CD4-positive, alpha-beta T cell treated with Interleukin-21 for 1 hour (primary cell): ENCODE measurements at places on chromosomes 4 and X.

- no peak for DNase-seq
Measured at GRCh38 chrX:133415276-133416105, at the start of gene GPC4. TSS of gene GPC4 (minus strand) at chrX:133415489. CDS start at chrX:133414965, 524 bp downstream.

DNA sequence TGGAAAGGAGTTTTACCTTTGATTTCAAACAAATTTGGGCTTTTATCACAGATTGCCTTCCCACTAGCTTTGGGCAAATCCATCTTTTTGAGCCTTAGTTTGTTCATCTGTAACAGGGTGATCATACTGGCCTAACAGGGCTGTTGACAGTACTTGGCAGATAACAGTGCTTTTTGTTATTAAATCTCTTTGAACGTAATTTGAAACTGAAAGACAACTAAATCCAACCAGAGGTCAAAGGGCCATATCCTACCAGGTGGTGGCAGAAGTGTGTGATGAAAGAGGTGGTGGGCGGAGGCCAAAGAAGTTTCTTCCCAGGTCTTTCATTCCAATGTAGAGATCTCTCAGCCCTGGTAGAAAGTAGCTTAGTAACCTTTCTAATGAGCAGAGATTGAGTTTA, 35.2 kb upstream of the TADA2B start:
- no peak for DNase-seq

DNA sequence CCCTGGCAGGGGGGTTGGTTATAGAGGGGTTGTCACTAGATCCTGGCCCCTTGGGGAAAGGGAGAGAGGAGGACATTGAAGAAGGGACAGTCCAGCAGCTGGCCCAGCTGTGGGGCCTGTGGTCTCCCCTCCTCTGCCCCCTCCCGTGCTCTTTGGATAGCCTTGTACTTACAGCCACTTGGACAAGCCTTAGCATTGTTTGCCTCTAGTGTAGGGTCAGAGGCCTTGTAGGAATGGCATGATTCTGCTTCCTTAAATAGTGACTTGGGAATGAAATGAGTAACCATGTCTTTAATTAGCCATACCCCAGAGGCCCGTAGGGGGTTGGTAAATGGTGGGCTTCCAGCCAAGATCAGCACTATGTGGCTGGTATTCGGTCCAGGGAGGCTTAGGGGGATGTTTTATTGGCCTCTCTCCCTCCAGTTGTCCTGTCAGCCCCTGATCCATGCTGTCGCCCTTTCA, 230.6 kb downstream of the PTTG2 start:
- DNase-seq = no peak

GRCh38 chrX:125604448-125604847, 284.8 kb downstream of the TEX13C start:
- DNase-seq = no peak

GRCh38 chr4:145189981-145190380, 9.6 kb upstream of the OTUD4 start:
- no peak for DNase-seq

DNA sequence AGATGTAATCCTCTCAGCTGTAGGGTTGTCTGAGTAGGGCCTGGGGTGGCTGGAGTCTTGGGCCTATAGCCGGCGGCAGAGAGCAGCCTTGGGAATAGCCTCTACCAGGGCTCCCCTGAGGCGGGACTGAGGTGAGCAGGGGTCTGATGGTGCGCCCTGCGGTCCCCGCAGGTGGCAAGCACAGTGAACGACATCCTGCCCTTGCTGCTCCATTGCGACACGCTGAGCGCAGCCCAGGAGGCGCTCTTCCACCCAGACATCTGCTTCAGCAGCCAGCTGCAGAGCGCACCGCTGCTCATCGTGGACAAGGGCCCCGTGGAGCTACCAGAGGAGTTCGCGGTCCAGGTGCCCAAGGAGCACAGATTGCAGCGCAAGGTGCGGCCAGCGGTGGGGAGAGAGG, 317.0 kb downstream of the ADGRL3 start:
- no peak for DNase-seq
